ENCODE measurements at places on chromosomes 1 and 21. TPM values are rescaled to one million over a fixed set of nuclear protein-coding genes. Genes with fewer than 3 reads are reported as not detected.

The RNF207 gene
- 4.1 TPM for total RNA-seq

The PM20D1 gene
- 0.62 TPM for total RNA-seq

DNA sequence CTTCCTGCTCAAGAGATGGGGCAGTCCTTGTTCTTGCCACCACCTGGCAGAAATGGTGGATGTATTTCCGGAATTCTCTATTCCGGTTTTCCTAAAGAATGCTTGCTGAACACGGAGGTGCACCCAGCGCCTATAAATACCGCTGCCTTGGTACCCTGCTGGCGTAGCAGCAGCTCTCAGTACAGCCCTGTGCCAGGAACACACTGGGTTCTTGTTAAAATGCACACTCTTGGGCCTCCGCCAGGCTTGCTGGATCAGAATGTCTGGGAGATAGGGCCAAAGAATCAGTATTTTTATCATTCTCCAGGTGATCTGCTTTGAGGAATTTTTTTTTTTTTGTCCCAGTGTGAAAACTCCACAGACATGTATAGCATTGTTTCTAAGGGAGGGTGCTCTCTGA, 54.2 kb downstream of the IGSF5 start:
- DNase-seq: no peak

DNA sequence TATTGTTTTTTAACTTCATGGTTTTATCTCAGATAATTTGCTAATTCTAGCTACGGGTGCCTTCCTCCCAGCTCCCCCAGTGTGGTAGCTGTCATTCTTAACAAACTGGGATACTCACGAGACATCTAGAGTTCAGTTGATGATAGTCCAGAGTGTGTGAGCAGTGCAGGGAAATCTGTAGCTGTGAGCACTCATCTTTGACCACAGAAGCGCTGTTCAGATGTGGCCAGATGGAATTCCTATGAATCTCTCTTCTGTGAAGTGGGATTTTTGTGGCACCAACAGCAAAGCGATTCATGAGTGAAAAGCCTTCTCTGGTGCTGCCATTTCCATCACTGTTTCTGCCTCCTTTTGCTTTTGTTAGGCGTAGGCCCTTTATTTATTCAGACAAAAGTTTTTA, 125.1 kb downstream of the NFIA start:
- no peak for DNase-seq

DNA sequence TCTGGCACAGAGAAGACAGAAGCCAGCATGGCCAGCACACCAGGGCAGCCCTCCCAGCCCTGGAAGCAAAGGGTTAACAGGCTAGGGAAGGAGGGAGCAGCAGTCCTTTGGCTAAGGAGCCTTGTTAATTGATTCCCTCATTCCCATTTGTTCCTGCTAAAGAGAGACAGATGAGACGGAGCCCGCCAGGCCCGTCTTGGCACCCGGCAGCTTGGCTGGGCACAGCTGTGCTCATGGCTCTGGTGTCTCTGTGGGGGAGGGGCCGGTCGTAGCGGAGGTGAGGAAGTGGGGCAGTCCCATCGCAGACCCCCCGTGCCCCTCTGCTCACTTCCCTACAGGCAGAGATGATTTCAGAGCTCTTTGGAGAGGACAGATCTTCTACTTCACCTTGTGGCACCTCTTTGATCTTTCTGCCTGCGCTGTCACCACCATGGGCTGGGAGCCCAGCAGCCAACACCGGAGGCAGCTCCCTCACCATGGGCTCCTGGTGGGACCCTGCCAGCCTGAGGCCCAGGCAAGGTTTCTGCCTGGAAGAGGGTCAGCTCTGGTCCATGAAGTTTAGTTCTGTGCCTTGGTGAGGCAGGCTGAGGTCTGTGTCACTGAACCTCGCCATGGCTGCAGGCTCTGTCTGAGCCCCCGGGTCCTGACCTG, 38.0 kb downstream of the FOXO6 start:
- DNase-seq: no peak

DNA sequence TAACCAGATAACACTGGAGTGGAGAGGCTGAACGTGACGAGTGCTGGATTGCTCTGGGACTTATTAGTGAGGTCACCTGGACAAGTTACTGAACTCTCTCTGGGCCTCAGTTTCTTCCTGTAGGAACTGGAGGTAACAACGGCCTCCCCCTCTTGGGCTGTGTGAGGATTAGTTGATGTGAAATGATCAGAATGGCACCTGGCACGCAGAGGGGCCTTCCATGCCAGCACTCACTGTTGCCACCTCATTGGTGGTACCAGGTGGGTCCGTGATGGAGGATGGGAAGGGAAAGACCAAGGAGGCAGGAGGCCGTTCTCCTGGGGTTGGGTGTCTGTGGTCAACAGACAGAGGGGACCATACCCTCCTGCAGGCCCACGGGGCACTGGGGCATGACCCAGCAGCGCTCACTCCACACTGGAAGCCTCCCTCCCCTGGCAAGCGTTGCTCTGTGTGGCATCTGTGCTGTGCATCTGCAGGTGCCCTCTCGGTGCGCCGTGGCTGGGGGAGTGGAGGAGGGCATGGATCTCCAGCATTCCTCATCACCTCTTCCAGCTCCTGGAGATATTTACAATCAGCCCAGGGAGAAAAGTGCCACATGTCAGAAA, 349.5 kb upstream of the VAMP3 start:
- no peak for DNase-seq

GRCh38 chr1:181742426-181742825, 259.1 kb downstream of the CACNA1E start:
- DNase-seq: no peak

DNA sequence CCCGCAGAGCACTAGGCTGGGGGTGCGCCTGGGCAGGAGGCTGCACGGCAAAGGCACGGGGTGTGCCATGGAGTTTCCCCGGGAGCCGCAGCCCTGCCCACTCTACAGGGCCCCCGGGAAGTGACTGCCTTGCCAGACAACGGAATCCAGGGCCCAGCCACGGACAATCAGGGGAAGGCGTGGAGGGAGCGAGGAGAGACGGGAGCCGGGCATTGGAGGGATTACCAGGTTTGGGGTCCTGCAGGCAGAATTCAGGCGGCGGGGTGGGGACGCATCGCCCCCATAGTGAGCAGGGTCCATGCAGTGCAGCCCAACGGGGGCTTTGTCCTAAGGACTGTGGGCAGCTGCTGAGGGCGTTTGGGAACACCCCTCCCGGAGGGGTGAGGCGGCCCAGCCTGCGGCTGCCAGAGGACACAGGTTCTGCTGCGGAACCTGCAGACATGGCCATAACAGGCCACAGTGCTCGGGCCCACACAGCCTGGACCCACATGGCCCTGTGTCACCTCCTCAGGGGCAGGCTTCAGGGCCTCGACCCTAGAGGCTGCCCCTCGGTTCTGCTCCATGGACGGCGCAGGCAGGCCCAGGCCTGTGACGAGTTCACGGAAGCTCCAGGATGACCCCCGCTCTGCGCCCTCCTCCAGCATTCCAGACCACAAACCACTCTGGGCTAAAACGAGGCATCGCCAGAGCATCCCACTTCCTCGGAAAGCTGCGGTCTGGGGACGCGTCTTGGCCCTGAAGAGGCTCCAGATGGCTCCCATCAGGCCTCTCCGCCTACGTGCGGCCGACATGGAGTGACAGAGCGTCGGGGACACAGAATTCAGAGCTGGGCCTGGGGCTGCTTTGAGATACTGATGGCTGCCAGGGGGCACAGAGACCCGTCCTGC, 54.5 kb downstream of the COL6A1 start:
- DNase-seq: no peak

Data from activated naive CD4-positive, alpha-beta T cell treated with anti-CD3 and anti-CD28 coated beads for 36 hours (primary cell).